Nephron progenitor cell (in vitro differentiated cells): ENCODE measurements at places on chromosomes 11 and 22.

- DNase-seq, result no peak
Measured at GRCh38 chr22:46754110-46754799, 8.2 kb upstream of the TBC1D22A start.

GRCh38 chr11:7890417-7891172 lies 40.5 kb downstream of the OR10A6 start:
- DNase-seq, result peak; percentile 18

- no peak for DNase-seq
Measured at GRCh38 chr11:124778281-124778680, 16.2 kb upstream of the ESAM start.

- DNase-seq, result no peak
Measured at GRCh38 chr11:69501891-69502860, 20.7 kb downstream of the LINC01488 start.

GRCh38 chr11:71193431-71193830 lies 58.9 kb downstream of the SHANK2 start:
- no peak for DNase-seq

DNA sequence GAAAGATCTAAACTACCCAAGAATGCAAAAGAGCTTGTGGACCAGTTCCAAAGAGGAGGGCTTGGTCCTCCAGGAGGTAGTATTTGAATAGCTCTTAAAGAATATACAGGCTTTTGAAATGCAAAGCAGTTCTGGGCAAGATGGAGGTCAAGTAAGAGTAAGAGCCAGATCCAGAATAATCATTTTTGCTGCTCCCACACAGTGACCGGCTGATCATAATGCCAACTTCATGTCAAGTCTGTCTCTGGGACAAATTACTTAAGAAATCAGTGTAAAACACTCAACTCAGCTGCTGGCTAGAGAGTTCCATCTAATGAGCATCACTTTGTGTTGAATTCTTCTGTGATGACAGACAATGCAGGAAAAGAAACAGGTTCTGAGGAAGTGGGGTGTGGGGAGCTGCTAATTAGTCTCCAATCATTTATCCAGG lies 250.9 kb upstream of the NARS2 start:
- DNase-seq, result no peak

- no peak for DNase-seq
Measured at GRCh38 chr11:127061947-127062346, 61.4 kb upstream of the KIRREL3 start.

DNA sequence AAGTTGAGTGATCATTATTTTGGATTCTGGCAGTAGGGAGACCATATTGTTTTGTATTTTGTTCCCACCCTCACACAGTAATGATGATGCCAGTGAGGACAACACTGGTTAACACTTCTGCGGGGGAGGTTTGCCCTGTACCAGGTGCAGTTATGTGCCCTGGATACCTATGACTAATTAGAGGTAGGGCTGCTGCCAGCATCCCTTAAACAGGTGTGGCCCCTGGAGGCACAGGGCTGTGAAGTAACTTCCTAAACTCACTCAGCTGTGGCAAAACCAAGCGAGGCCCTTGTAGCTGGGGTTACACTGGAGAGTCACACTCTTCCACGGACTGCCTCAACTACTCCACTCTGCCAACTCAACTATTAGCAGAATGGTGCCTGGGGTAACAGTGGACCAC lies 64.5 kb downstream of the MCM5 start:
- DNase-seq, result no peak
